ENCODE measurements at places on chromosomes 12 and 14.

- DNase-seq, result no peak
These were observed 132.4 kb downstream of the ZFP36L1 start for GRCh38 chr14:68660495-68660894.

GRCh38 chr12:5369298-5369697, 62.6 kb upstream of the NTF3 start:
- DNase-seq, result no peak

DNA sequence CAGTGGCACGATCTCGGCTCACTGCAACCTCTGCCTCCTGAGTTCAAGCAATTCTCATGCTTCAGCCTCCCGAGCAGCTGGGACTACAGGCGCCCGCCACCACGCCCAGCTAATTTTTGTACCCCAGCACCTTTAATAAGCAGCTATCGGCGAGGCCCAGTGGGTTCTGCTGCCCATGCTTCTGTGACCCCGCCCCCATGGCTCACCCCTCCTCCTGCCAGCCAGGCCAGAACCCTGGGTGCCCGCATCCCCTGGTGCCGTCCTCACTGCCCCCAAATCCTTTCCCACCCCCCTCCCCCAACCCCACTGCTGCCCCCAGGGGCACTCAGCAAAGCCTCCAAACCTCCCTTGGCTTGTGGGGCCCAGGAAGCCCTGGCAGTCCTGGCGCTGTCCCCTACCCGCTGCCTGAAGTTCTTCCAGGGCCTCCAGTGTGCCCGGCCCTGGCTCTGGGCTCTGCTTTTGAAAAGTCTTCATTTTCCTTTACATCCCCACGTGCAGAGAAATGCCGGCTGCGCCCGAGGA, 14.5 kb downstream of the BAG5 start:
- DNase-seq, result no peak

- DNase-seq, result no peak
These were observed 60.3 kb upstream of the GALNT9 start for GRCh38 chr12:132389526-132390286.

DNA sequence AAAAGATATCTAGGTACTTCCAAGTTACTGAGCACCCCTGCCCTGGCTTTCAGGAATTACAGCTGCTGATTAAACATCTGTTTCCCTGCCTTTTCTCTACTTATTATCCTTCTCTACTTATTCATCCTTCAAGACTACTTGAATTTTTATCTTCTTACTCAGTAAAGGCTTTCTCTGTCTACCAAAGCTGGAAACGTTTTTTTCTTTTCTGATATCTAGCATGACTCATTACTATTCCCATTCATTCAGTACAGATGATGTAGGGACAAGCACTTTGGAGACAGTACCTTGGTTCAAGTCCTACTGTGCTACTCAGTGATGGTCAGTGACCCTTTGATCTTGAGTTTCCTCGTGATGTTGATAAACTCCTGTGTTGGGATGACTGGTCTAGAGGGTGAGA, 848.7 kb downstream of the NRXN3 start:
- no peak for DNase-seq

- DNase-seq, result no peak
These were observed 1.4 kb upstream of the ARID2 start for GRCh38 chr12:45727980-45728629.

DNA sequence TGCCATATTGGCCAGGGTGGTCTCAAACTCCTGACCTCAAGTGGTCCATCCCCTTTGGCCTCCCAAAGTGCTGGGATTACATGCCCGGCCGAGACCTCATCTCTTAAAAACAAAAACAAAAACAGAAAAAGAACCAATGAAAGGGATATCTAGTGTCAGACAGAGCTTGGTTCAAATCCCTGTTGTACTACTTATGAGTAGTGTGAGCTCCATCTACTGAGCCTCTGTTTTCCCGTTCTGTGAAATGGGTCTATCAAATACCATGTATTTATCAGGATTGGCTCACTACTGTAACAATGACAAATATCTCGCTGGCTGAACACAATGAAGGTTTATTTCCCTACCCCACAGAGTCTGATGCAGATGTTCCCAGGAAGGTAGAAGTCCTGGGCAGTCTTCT, 36.9 kb upstream of the HNF1A start:
- DNase-seq, result no peak

- DNase-seq, result no peak
These were observed 2.5 kb downstream of the HVCN1 start for GRCh38 chr12:110686294-110686903.

GRCh38 chr12:127035011-127035879, 1231.7 kb upstream of the TMEM132C start:
- no peak for DNase-seq

- DNase-seq, result no peak
These were observed 9.2 kb upstream of the TMEM117 start for GRCh38 chr12:43826681-43827080.

GRCh38 chr12:19434538-19434937, 4.8 kb upstream of the AEBP2 start:
- DNase-seq, result no peak

GRCh38 chr12:42481368-42481767, 108.2 kb downstream of the PRICKLE1 start:
- no peak for DNase-seq

DNA sequence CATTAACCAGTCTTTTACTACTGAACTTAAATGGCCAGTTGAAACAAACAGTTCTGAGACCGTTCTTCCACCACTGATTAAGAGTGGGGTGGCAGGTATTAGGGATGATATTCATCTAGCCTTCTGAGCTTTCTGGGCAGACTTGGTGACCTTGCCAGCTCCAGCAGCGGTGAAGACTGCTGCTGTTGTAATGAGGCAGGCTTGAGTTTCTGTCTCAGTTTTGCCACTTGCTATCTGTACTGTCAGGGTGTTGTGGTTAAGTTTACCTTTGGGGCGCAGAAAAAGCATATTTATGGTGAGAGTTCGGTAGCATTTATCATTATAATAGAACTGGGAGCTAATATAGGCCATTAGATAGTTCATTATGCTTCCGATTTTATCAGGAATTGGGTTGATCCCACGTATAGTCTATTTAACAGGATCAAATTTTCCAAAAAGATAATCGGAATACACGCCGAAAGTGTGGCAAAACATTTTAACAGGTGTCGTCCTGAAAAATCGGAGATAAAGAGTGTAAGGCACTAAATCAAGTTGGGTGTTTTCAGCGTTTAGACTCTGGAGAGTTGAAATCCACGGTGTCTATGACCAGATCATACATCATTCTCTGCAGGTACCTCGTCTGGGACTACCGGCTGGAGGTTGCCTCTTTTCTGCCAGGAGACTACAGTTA, 688 bp upstream of the NECAP1 start:
- DNase-seq, result no peak

Measured in naive thymus-derived CD8-positive, alpha-beta T cell (primary cell).